Activated CD4-positive, alpha-beta T cell treated with anti-CD3 and anti-CD28 coated beads for 4 hours (primary cell): ENCODE measurements at places on chromosomes 1 and 21.

DNA sequence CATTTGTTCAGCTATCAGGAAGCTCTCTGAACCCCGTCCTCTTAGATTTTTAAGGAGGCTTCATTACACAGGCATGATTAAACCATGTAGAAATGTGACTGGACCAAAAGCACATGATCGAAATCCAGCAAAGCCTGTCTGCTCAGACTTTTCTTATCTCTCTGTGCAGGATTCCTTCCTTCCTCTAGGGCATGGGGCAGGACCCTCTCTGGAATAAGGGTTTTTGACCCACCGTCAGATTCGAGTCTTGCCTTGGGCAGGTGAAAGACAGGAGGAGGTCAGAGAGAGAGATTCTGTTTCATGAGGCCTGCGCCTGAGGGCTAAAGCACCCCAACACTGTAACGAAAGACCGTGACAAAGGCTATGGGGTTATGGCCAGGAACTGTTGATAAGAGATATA is 136.8 kb downstream of the RHOU start:
- DNase-seq = no peak

- peak; percentile 2 for DNase-seq
These were observed 6.7 kb upstream of the VSIG8 start for GRCh38 chr1:159869173-159869572.

DNA sequence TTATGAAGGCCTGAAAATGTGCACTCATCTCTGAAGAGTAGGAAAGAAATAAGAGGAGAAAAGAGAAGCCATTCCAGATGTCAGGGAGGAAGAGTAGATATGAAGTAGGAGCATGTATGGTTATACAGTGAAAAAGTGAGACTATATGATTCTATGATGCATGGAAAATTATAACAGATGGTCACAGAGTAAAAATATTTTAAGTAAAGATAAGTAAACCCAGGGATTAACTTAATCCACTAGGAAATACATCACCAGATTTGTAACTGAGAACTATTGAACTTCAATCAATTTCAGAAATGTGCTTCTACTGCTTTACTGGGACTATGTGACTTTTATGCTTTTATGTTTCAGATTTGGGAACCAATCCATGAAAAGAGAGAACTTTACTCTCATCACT is at the start of gene OR10J1:
Gene OR10J1 (plus strand): TSS at position 301 of the 400 bp plus-strand sequence. CDS start 70 bp downstream, at position 371.
- DNase-seq = no peak

- DNase-seq = no peak
These were observed 328.4 kb downstream of the ZP4 start for GRCh38 chr1:237562242-237562823.

- peak; percentile 35 for DNase-seq
These were observed at the start of gene G0S2 for GRCh38 chr1:209674957-209675564. TSS of gene G0S2 (plus strand) at chr1:209675412. CDS start at chr1:209675685, 273 bp downstream.

- no peak for DNase-seq
These were observed 26.0 kb downstream of the RCOR3 start for GRCh38 chr1:211285196-211285595.
